Kidney (tissue), 22 donors: ENCODE measurements at places on chromosomes 16 and 17. TPM values are rescaled to one million over a fixed set of nuclear protein-coding genes. Genes with fewer than 3 reads are reported as not detected.

GRCh38 chr16:81696961-81697615, 82.0 kb upstream of the PLCG2 start:
- H3K4me1 ChIP-seq: no peaks in the 10 kb centered on the region
- no peak overlapping the region for H3K27ac ChIP-seq
- DNase-seq: no peak

NUPR1 gene
- total RNA-seq: 64.7 TPM

DNA sequence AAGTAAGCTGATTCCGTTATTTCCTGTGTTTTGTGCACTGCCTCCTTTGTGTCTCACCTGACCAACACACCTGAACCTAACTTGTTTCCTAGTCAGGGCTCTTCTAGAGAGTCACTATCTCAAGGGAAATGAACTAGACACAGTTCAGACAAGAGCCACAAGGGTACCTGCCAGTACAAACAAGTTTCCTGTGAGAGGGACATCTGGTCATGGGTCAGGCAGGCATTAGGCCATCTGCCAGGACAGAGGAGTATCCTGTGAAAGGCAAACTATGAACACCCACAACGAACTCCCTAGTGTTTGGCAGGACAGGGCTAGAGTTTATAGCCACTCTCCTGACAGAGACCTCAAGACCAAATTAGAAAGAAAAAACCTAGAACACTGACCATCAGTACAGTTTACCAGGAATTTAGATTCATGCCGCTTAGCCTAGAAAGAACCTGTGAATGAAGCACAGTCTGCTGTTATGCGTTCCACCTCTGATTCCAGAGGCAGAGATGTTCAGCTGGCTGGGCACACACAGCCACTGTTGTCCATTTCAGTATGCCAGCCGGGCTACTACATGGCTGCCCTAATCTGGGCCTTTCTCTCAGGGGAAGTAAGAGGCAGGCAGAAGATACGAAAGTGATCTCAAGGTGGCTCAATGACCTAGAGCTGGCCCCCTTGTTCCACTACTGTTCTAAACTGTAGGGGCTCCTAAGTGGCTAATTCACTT, 20.7 kb upstream of the GLG1 start:
- peaks cover 43% of the 10 kb centered on the region for H3K4me1 ChIP-seq
- H3K4me3 ChIP-seq: no peak overlapping the region
- peaks cover 8% of the 10 kb centered on the region for H3K36me3 ChIP-seq
- H3K27ac ChIP-seq: peak overlapping the region; percentile 51
- no peaks in the 10 kb centered on the region for H3K27me3 ChIP-seq

USP7 gene
- 92.0 TPM for total RNA-seq

DNA sequence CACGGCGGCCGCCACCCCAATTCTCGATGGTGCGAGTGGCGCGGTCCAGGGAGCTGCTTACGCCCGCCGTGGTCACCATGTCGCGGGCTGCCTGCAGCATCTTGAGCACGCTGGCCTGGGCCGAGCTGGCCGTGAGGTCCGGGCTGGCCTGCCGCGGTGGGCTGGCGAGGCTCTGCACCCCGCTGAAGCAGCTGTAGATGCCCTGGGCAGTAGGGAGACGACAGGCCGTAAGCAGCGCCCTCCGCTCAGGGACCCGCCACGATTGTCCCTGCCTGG, 16.4 kb downstream of the GRIN2C start:
- no peak overlapping the region for H3K4me3 ChIP-seq
- DNase-seq: no peak
- H3K36me3 ChIP-seq: no peaks in the 10 kb centered on the region
- no peaks in the 10 kb centered on the region for H3K27me3 ChIP-seq
- no peak overlapping the region for H3K27ac ChIP-seq

GRCh38 chr17:80036715-80037477, 454 bp downstream of the CCDC40 start:
- peak overlapping the region; percentile 8 for H3K27ac ChIP-seq
- H3K27me3 ChIP-seq: no peaks in the 10 kb centered on the region
- DNase-seq: peak; percentile 84
- H3K36me3 ChIP-seq: no peaks in the 10 kb centered on the region
- peak overlapping the region; percentile 80 for H3K4me3 ChIP-seq
- peaks cover 6% of the 10 kb centered on the region for H3K4me1 ChIP-seq

- no peaks in the 10 kb centered on the region for H3K4me1 ChIP-seq
- no peak overlapping the region for H3K27ac ChIP-seq
- DNase-seq: no peak
- no peaks in the 10 kb centered on the region for H3K36me3 ChIP-seq
- no peak overlapping the region for H3K4me3 ChIP-seq
Observed at GRCh38 chr16:22933173-22933572, 119.2 kb downstream of the HS3ST2 start.

GRCh38 chr16:23141959-23142740, 7.1 kb downstream of the USP31 start:
- H3K4me3 ChIP-seq: no peak overlapping the region
- H3K36me3 ChIP-seq: no peaks in the 10 kb centered on the region
- H3K27ac ChIP-seq: no peak overlapping the region
- no peak for DNase-seq

NPIPA5 gene
- total RNA-seq: 11.0 TPM

DNA sequence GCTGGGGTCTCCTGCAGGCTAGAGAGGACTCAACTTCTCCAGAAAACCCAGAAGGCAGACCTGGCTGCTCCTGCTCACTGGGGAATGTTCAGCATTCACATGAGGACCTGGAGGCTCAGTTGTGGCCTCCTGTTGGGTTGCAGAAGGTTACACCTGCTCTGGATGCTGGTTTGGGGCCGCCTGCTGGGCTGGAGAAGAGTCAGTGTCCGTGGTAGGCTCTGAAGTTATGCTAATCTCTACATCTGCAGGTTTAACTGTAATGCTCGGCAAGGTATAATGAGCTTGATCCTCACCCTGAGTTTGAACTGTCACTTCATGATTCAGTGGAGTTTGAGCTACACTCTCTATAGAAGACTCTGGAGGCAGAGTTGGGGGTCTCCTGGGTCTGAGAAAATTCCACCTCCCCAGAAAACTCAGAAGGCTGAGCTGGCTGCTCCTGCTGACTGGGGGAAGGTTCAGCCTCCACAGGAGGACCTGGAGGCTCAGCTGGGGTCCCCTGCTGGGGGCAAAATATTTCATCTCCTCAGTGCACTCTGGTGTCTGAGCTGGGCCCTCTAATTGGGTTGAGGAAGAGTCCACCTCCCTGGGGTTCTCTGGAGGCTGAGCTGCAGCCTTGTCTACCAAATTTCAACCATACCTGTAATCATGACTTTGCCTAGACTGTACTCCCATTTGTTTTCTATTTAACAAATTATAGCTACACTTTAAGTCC, 23.5 kb downstream of the RDM1 start:
- H3K27me3 ChIP-seq: no peaks in the 10 kb centered on the region
- H3K4me1 ChIP-seq: no peaks in the 10 kb centered on the region
- no peaks in the 10 kb centered on the region for H3K36me3 ChIP-seq

- no peak overlapping the region for H3K4me3 ChIP-seq
- H3K27ac ChIP-seq: no peak overlapping the region
- H3K36me3 ChIP-seq: no peaks in the 10 kb centered on the region
Observed at GRCh38 chr17:20059728-20060188, 50.6 kb downstream of the SPECC1 start.

DNA sequence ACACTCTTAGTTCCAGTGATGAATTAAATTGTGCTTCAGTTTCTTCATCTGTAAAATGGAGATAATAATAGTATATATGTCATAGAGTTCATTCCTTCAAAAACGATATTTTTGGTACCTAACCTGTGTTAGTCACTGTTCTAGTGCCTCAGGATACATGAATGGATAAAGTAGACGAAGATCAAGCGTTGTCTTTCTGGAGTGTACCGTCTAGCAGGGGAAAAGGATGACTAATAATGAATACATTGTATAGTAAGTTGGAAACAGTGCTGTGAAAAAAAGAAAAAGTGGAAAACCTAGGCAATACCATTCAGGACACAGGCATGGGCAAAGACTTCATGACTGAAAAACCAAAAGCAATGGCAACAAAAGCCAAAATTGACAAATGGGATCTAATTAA, 8.6 kb downstream of the KRT10 start:
- no peaks in the 10 kb centered on the region for H3K4me1 ChIP-seq
- DNase-seq: no peak
- H3K4me3 ChIP-seq: no peak overlapping the region
- peaks cover 19% of the 10 kb centered on the region for H3K27me3 ChIP-seq
- H3K27ac ChIP-seq: no peak overlapping the region

- no peaks in the 10 kb centered on the region for H3K36me3 ChIP-seq
- no peak overlapping the region for H3K4me3 ChIP-seq
- no peak for DNase-seq
- H3K4me1 ChIP-seq: no peaks in the 10 kb centered on the region
- H3K27ac ChIP-seq: no peak overlapping the region
- H3K27me3 ChIP-seq: no peaks in the 10 kb centered on the region
Observed at GRCh38 chr16:60748366-60748765, 1287.9 kb downstream of the CDH8 start.

GRCh38 chr16:5874899-5875298, 777.3 kb upstream of the EEF2KMT start:
- no peak overlapping the region for H3K27ac ChIP-seq
- H3K36me3 ChIP-seq: no peaks in the 10 kb centered on the region
- no peaks in the 10 kb centered on the region for H3K4me1 ChIP-seq
- no peak for DNase-seq
- no peaks in the 10 kb centered on the region for H3K27me3 ChIP-seq

RSAD1 gene
- total RNA-seq: 38.9 TPM

GRCh38 chr17:4480929-4481898, 17.5 kb upstream of the SPNS2 start:
- H3K36me3 ChIP-seq: no peaks in the 10 kb centered on the region
- no peak for DNase-seq
- peak overlapping the region; percentile 32 for H3K4me3 ChIP-seq
- peak overlapping the region; percentile 64 for H3K27ac ChIP-seq
- peaks cover 41% of the 10 kb centered on the region for H3K4me1 ChIP-seq

XYLT1 gene
- 7.6 TPM for total RNA-seq

DNA sequence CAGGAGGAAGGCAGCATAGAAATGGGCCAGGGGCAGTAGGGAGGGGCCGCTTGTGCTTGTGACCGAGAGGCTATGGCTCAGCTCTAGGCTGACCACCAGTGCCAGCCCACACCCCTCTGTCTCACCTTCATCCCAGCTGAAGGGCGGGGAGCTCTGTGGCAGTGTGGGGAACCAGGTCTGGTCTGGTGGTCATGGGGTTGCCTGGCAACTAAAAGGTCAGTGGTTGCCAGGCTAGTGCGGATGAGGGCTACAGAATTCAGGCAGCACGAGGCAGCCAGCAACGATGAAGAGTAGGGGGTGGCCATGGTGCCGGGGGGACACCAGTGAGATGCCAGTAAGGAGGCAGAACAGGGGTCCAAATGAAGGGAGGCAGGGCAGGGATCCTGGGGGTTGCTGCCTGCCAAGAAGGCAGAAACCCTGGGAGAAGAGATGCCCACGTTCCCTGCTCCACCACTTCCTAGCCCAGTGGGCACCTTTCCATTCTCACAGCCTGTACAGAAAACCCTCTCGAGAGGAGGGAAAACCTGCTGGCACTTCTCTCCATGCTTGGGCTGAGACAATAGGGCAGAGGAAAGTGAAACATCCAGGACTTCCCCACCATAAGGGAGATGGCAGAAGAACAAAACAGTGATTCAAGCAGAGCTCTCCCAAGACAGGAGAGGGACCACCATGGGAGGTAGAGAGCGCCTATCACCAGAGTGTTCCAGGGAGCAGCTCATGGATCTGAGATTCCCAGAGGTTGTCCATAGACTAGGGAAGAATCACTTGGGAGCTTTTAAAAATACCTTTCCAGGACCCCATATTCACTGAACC, 39.7 kb downstream of the SRCIN1 start:
- H3K27me3 ChIP-seq: peaks cover 43% of the 10 kb centered on the region
- no peak overlapping the region for H3K27ac ChIP-seq
- DNase-seq: no peak
- H3K4me3 ChIP-seq: no peak overlapping the region
- peaks cover 4% of the 10 kb centered on the region for H3K4me1 ChIP-seq
- no peaks in the 10 kb centered on the region for H3K36me3 ChIP-seq

- no peaks in the 10 kb centered on the region for H3K36me3 ChIP-seq
- H3K4me3 ChIP-seq: no peak overlapping the region
Observed at GRCh38 chr17:27327397-27327796, 33.5 kb downstream of the WSB1 start.

DNA sequence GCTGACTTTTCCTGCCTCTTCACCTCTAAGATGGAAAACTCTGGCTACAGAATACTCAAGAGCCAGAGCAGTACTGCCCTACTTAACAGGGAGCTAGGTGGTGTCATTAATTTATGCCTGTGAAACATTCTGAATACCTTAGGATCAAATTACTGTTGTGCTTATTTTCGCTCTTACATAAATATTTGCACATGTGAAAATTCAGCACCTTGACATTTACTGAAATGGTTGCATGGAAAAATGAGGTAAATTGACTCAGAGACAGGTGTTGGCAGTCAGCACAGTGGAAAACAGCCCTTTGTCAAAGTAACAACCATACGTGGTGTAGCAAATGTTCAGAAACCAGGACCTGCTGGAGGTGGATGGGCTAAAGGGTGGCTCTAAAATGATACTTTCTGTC, 193.6 kb downstream of the CDH8 start:
- no peaks in the 10 kb centered on the region for H3K36me3 ChIP-seq
- no peak overlapping the region for H3K4me3 ChIP-seq
- no peak for DNase-seq
- H3K4me1 ChIP-seq: no peaks in the 10 kb centered on the region

- DNase-seq: peak; percentile 93
- H3K4me1 ChIP-seq: peaks cover 12% of the 10 kb centered on the region
- no peaks in the 10 kb centered on the region for H3K27me3 ChIP-seq
- H3K27ac ChIP-seq: peak overlapping the region; percentile 93
- peak overlapping the region; percentile 88 for H3K4me3 ChIP-seq
- H3K36me3 ChIP-seq: no peaks in the 10 kb centered on the region
Observed at GRCh38 chr17:48587276-48588073, 2.6 kb downstream of the HOXB3 start.

NTN3 gene
- 0.28 TPM for total RNA-seq

IGFBP4 gene
- 743 TPM for total RNA-seq

GRCh38 chr16:17585449-17586074, 114.8 kb upstream of the XYLT1 start:
- no peaks in the 10 kb centered on the region for H3K36me3 ChIP-seq
- H3K27me3 ChIP-seq: no peaks in the 10 kb centered on the region
- no peak overlapping the region for H3K4me3 ChIP-seq

DNA sequence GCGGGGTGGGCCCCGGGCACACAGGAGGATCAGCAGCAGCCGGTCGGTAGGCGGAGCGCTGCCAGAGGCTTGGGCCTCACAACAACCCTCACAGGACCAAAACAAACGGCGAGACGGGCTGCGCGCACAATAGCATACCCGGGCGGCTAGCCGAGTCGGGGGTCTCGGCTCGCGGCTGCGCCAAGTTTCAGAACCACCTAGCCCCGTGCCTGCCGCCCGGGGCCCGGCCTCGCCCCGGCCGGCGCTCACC, 732 bp downstream of the ULK2 start:
- no peaks in the 10 kb centered on the region for H3K36me3 ChIP-seq
- no peaks in the 10 kb centered on the region for H3K4me1 ChIP-seq
- peak; percentile 73 for DNase-seq
- H3K4me3 ChIP-seq: peak overlapping the region; percentile 81
- peak overlapping the region; percentile 67 for H3K27ac ChIP-seq
